Hepatocyte (in vitro differentiated cells): ENCODE measurements at places on chromosomes 6 and 20.

DNA sequence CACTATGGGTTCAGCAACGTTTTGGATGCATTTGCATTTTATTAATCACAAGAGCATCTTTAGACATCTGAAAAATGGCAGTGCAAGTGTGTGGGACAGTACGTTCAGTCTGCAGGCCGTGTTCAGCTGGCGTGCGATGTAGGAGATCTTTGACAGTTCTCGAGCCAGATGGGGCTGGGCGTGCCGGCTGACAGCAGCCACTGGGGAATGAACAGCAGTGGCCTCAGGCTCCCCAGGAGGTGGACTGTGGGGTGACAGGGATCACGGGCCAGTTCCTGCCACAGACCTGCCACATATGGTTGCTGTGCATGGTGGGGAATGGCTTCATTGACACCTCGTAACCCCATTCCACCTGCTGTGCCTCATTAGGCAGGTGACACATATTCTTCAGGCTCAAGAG lies 16.4 kb upstream of the MLN start:
- DNase-seq: no peak

GRCh38 chr6:140636271-140636907 lies 1261.9 kb upstream of the CITED2 start:
- no peak for DNase-seq

GRCh38 chr6:79186564-79186963 lies 47.9 kb downstream of the HMGN3 start:
- DNase-seq: no peak

DNA sequence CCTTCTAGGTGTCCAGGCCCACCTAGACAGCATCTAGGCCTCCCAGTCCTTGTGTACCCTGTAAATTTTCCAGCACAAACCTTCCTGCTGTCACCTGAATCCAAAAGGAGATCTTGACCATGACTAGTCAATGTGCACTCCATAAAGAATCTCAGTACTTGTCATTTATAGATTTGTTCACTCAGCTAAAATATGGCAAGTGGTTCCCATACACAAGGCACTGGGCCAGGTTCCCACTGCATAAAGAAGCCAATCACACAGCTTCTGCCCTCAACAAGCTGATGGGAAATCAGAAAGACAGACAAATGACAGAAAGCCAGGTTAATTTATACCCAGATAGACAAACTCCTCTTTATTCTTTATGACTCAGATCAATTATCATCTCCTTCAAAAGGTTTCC lies 526.8 kb downstream of the CD83 start:
- no peak for DNase-seq

- no peak for DNase-seq
Observed at GRCh38 chr6:25472306-25472705, 179.7 kb upstream of the SCGN start.

DNA sequence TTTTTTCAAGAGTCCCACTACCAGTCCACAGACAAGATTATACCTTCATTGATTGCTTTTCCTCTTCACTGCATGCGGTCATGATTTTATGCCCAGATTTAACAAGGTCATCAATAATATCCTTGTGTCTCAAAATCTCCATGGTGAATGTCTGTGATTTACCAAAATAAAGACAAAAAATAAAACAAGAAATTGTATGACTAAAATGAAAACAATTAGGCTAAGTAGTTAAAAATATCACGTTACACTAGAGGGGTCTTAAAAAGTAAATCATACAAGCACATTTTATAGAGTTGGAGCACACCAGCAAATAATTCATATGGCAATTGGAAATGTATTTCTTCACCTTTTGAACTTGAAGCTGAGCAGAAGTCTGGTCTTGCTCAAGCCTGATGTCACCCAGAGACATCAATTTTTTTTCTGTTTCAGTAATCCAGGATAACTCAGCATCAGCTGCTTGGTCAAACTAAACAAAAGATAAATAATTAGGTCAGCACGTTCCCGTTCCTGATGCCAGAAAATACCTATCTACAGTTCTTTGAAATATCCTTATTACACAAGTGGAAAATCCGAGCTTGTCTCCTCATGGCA lies 125.4 kb downstream of the DST start:
- no peak for DNase-seq

- peak; percentile 61 for DNase-seq
Observed at GRCh38 chr6:24431045-24431451, 28.3 kb downstream of the MRS2 start.

GRCh38 chr20:17350321-17350720 lies 123.5 kb downstream of the PCSK2 start:
- DNase-seq: no peak

DNA sequence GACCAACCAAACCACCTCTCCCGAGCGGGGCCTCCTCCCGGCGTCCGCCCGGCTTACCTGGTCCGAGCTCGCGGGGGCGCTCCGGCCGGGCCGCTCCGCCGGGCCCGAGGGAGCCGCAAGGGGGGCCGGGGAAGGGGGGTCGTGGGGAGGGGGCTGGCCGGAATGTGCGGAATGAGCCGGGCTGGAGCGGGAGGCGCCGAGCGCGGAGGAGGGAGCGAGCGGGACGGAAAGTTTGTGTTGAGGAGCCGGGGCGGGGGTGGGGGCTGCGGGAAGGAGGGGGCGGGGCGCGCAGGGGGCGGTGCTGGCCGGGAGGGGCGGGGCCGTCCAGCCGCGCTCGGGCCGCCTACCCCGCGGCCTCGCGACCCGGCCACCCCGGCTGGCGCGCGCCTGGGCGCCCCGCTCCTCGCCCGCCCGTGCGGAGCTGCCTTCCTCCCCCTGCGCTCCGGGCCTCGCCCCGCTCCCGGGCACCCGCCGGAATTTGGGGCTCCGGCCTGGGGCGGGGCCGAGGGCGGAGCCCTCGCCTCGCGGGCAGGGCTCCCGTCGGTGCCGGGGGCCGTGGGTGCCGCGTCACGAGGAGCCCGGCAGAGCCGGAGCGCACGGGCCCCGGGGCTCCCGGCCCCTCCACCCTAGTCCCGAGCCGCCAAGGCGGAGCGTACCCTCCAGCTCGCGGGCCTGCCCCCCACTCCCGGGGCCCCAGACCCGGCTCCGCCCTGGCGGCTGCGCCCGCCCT lies at the start of gene TEAD3:
Gene TEAD3 (minus strand): TSS at position 239 of the 730 bp plus-strand sequence.
- peak; percentile 92 for DNase-seq

- DNase-seq: peak; percentile 79
Observed at GRCh38 chr6:17865798-17866725, 121.4 kb downstream of the KIF13A start.

DNA sequence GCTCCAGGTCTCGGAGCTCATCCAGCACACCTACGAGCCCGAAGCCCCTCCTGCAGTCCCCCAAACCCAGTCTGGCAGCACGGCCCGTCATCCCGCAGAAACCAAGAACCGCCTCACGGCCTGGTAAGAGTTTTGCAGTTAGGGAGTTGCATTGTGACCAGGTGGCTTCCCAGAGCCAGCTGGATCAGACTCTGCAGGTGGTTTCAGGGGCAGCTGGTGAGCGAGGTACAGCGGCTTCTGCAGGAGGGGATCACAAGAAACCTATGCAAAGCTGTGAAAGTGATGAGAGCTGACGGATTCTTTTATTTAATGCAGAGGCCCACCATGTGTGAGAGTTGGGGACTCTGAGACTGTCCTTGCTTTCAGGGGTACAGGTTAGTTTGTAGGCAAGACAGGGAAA lies 45.9 kb upstream of the SCGN start:
- DNase-seq: no peak

- no peak for DNase-seq
Observed at GRCh38 chr20:49646528-49646927, 67.2 kb downstream of the B4GALT5 start.

DNA sequence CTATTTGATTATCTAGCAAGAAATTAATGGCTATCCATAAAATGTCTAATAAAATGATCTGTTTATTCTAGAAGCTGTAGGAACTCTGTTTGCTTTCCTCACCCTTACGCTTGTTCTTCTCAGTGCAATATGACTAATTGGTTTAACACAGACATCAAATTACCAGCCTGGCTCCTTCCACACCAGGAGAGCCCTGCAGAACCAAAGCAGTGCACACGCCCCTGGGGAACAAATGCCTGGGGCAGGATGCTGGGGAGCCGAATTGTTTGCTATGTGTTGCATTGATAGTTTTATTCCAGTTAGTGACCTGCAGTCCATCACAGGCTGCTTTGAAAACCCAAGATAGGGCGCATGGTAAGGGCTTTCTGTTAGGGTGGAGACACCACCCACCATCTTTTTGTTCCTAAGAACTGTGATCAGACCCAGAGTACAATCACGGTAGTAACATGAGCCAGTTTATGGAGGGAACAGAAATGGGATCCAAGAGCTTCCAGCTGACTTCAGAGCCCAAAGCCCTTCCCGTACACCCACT lies 126.4 kb upstream of the CD93 start:
- no peak for DNase-seq

DNA sequence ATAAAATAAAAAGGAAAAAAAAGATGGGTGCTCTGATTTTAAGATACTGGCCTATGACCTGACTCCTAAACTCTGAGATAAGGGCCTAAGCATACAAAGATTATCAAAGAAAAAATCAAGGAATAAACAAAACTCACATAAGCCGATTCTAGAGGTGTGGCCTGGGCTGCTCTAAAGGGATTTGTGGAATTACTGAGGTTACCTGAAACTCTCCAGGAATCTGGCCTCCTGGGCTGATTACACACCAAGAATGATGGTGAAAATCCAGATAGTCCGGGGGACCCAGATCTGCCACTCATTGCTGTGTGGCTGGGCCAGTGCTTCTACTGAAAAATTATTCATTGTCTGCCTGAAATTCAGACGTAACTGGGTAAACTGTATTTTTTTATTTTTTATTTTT lies 122.7 kb upstream of the RNF24 start:
- no peak for DNase-seq

- DNase-seq: no peak
Observed at GRCh38 chr6:169078399-169079145, 175.1 kb downstream of the THBS2 start.

DNA sequence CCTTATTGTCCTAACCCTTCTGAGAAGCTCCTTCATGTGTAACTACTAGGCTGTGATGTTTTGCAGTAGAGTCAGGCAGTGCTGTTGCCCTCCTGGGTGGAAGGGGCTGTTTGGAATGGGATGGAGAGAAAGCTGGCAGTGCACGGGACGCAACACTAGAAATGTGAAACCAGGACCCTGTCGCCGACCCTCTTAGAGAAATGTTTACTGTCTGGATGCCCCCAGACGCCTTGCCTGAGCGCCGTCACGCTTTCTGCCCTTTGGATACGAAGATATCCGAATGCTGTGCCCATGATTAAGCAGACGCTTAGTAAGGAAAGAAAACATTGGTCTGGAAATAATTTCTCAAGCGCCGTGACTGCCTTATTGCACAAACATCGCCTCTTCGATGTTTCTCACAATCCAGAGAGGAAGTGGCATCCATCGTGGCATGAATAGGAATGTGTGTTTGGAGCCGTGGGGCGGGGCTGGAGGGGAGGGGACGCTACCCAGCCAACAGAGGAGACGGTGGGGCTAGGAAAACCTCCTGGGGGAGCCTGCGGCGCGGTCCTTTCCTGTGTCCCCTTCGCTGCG lies 661 bp upstream of the PPP1R14C start:
- no peak for DNase-seq

GRCh38 chr6:118551063-118552053 lies 3.3 kb downstream of the PLN start:
- peak; percentile 65 for DNase-seq

- DNase-seq: no peak
Observed at GRCh38 chr20:43781215-43781614, 54.4 kb upstream of the GTSF1L start.

DNA sequence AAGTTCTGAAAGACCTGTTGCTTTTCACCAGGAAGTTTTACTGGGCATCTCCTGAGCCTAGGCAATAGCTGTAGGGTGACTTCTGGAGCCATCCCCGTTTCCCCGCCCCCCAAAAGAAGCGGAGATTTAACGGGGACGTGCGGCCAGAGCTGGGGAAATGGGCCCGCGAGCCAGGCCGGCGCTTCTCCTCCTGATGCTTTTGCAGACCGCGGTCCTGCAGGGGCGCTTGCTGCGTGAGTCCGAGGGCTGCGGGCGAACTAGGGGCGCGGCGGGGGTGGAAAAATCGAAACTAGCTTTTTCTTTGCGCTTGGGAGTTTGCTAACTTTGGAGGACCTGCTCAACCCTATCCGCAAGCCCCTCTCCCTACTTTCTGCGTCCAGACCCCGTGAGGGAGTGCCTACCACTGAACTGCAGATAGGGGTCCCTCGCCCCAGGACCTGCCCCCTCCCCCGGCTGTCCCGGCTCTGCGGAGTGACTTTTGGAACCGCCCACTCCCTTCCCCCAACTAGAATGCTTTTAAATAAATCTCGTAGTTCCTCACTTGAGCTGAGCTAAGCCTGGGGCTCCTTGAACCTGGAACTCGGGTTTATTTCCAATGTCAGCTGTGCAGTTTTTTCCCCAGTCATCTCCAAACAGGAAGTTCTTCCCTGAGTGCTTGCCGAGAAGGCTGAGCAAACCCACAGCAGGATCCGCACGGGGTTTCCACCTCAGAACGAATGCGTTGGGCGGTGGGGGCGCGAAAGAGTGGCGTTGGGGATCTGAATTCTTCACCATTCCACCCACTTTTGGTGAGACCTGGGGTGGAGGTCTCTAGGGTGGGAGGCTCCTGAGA lies at the start of gene HFE:
Gene HFE (plus strand): TSS at position 146 of the 832 bp plus-strand sequence. CDS start 12 bp downstream, at position 158.
- peak; percentile 64 for DNase-seq

- DNase-seq: no peak
Observed at GRCh38 chr6:33712914-33713313, 1.4 kb upstream of the UQCC2 start.

DNA sequence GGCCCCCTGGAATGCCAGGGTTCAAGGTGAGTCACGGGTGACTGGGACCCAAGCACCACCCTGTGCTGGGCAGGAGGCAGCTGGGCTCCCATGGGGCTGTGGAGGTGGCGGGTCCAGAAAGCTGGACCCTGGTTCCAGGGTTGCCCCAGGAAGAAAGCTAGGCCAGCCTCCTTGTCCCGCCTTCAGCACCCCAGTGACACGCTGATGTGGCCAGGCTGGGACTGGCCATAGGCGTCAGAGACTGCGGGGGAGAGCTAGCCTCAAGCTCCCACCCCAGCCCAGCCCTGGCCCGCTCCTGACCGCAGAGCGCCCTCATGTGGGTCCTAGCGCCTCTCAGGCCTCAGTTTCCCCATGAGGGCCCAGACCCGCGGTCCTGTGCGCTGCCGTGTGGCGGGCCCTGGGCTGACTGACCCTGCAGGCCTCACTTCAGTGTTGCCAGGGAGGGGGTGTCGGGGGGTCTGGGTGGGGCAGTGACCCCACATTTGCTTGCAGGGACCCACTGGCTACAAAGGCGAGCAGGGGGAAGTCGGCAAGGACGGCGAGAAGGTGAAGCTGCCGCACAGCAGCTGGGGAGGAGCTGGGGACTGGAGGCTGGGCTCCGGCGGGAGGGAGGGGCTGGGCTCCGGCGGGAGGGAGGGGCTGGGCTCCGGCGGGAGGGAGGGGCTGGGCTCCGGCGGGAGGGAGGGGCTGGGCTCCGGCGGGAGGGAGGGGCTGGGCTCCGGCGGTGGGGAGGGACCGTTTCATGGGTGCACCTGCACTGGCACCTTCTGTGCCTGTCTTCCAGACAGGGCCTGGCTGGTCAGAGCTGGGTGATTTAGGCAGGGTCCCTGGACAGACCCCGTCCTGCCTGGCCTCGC lies 7.9 kb downstream of the COL9A3 start:
- DNase-seq: peak; percentile 78

GRCh38 chr6:142871910-142872331 lies 73.1 kb downstream of the HIVEP2 start:
- peak; percentile 60 for DNase-seq
